ENCODE measurements at places on chromosomes 5 and 9.

GRCh38 chr5:133466556-133467334 lies 145.6 kb downstream of the FSTL4 start:
- no peak for DNase-seq

- DNase-seq: no peak
Observed at GRCh38 chr9:90287567-90288274, 354.9 kb downstream of the DIRAS2 start.

GRCh38 chr9:34459941-34460340 lies 1.3 kb downstream of the DNAI1 start:
- DNase-seq: no peak

GRCh38 chr9:120759755-120760400 lies 33.3 kb downstream of the FBXW2 start:
- DNase-seq: no peak

DNA sequence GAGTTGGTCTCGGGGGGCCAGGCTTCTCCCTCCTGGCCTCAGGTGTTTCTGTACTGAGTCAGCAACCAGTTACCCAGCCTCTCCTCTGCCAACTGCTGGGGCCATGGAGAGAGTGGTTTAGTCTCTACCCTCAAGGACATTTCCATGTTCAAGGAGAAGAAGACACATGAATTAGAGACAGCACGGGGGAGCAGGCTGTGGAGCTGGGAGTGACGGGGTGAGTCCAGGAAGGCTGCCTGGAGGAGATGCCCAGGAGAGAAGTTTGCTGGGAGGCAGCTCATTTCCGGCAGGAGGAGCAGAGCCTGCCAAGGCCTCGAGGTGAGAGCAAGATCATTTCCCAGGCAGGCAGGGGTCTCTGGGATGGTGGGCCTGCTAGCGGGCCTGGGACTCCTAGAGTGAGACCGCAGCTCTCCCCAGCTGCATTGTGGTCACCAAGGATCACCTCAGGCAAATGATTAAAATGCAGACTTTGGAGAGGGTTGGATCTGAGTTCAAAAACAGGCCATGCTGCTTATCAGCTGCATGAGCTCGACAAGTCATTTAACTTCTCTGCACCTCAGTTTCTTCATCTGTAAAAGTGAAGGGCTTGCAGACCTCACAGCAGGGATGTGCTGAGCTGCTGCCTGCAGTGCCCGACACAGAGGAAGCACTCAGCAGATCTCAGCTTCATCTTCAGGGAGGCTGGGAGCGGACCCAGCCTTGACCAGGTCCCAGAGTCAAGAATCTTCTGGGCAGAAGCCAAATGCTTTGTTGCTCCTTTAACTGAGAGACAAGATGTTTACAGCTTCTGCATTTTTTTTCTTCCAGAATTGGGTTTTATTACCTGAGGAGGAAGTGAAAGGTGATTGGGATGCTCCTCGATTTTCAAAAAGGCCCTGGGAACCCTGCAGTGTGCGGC lies 35.2 kb downstream of the NEK6 start:
- no peak for DNase-seq

DNA sequence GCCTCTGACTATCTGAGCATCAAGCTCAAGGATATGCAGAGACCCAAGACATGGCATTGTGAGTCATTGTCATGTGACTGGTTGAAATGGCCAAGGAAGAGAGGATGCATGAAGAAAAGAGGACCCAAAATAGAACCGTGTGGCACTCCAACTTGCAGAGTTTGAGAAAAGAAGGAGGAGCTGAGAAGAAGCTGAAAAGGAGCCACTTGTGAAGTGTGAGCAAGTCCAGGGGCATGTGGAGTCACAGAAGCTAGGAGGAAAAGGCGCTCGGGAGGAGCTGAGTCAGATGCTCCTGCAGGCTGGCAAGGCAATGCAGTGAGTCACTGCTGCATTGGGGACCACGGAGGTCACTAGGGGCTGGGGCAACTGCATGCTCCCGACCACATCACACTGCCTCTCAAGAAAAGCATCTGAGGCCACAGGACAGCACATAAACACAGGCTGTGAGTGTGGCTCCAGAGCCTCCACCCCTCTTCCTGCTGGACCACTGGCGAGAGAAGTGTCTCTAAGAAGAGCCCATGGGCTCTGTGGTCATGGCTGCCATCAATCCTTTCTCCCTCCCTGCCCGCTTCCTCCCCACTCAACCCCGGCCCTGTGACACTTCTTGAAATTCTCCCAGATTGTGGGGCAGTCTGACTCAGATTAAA lies 197.6 kb downstream of the DRD1 start:
- DNase-seq: no peak

DNA sequence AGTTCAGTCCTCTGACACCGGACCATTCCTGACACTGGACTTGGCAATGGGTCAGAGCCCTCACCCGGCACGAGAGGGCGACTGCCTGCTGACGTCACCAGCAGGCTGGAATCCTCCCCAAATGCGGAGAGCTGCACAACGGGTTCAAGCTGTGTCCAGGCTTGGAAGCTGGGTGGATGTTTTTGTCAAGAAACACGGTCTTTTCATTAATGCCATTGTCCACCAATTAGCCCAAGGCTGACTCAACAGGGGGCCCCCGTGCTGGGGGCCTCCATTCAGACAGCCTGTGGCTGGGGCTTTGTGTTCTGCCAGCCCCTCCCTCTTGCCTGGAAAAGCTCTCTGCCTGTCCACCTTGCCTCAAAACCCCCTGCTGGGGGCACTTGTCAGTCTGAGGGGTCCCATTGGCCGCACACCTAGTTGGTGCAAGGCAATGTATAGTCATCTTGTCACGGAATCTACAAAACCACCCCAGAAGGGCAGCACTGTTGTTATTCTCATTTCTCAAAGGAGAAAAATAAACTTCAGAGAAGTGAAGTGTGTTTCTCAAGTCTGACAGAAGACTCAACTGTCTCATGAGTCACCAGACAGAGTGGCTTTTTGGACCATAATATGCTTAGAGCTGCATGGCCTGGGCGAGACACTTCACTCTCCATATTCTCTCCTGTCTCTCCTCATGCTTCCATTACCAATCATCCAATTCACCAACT lies 24.6 kb downstream of the NDUFA8 start:
- DNase-seq: no peak

DNA sequence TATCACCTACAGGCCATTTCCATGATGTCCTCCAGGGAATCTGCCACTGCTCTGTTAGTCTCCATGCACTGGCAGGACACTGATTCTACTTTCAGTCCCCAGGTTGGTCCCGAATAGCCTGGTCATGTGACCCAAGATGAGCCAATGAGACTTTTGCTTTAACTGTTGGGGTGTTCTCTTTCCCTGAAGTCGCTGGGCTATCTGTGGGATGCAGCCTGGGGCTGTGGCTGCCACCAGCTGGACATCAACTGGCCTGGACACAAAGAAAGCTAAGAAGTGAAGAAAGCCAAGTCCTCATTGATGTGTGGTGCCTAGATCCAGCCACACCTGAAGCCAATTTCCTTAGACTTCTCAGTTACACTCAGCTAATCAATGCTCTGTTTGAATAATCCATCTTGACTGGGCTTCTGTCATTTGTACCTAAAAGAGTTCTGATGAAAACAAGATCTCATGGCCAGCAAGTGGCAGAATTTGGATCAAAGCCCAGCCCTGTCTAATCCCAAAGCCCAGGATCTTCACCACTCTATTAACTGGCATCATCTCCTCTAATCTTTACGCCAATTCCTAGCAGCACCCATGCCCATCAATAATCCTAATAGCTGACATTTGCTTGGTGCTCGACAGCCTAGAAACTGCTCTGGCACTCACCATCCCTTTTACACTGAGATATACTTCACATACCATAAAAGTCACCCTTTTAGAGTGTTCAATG lies 37.0 kb downstream of the SH3PXD2B start:
- DNase-seq: no peak
